T-helper 2 cell (primary cell): ENCODE measurements at places on chromosomes 4 and X.
A peak's percentile ranks its signal among the peaks of the same experiment; 100 is the strongest.

DNA sequence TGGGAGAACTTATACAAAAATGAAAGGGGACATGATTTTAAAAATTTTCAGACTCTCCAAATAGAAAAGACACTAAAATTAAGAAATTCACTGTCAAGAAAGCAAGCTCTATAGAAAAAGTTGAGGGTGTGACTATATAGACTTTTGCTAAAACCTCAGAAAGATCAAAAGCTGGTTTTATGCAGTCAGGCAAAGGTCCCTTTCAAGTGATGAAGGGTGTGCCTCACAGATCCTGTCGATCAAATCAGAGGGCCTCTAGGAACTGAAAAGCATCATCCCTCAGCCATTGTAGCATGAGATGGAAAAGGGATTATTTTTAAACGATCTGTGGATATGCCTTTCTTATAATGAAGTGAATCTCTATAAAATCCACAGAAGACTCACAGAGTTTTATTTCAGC is 116.5 kb downstream of the FAM13A start:
- no peak for DNase-seq

GRCh38 chr4:90357117-90357710 is 230.0 kb downstream of the CCSER1 start:
- no peak for DNase-seq

DNA sequence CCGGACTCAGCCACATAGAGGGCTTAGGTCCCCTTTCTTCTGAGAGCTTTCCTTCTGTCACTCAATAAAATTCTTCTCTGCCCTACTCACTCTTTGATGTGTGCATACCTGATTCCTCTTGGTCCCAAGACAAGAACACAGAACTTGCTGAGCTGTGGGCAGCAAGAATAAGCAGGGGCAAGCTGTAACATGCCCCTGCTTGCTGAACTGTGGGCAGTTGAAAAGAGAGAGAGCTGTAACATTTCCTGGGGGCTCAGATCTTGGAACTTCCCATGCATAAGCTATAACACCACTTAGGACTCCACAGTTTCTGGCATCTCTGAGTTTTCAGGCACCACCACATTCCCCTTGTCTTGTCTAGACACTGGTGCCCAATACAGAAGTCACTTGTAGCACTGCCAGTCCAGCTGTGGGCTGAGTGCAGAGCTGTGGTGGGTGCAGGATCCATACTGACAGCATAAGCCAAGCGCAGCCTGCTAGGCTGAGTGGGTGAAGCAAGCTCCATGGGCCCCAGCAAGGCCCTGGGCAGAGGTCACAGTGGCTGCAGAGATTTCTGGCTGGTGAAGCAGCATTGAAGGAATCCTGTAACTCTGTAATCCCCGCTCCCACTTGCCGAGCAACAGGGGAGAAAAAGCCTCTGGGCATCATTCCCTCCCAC is 241.2 kb downstream of the PCDH10 start:
- DNase-seq = no peak

DNA sequence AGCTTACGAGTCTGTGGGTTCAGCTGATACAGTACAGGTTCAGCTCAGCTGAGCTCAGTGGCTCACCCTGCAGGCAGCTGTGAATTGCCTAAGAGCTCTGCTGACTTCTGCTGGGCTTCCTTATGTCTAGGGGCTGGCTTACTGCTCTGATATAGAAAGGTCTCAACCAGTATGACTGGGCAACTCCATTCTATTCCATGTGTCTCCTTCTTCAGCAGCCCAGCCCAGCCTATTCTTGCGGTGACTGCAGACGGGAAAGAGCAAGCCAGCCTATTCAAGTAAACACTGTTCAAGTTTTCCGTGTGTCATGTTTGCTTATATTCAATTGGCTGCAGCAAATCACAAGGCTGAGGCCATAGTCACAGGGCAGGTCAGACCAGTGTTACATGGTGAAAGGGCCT is 615.4 kb upstream of the ZFP42 start:
- DNase-seq = peak; percentile 0
